ENCODE measurements at places on chromosomes 13 and 19.

DNA sequence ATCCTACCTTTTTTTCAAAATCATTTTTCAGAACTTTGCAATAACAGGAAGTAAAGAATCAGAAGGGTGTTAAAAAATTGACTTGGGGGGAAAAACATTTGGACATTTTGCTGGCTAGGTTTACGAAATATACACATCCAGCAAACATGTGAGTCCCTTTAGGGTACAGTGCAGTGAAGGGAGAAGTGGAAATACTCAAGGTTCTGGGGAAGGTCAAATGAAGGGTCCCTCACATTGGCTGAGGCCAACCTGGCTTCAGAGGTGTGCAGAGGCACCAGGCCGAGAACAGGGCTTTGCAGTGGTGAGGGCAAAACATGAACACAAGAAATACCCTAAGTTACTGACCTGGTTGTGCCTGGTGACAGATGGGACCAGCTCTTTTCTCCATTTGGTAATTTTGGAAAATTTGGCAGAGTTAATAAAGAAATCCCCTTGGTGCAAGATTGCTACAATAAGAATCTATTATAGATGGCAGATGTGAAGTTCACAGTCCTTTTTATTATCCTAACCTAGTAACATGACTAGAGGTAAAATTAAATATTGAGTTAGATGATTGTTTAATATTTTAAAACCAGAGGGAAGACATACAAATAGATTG lies 1.5 kb upstream of the UPF3A start:
- peaks cover 17% of the 10 kb centered on the region for H3K4me1 ChIP-seq
- no peak overlapping the region for H3K4me3 ChIP-seq
- peak overlapping the region; percentile 99 for H3K27ac ChIP-seq
- no peaks in the 10 kb centered on the region for H3K27me3 ChIP-seq

DNA sequence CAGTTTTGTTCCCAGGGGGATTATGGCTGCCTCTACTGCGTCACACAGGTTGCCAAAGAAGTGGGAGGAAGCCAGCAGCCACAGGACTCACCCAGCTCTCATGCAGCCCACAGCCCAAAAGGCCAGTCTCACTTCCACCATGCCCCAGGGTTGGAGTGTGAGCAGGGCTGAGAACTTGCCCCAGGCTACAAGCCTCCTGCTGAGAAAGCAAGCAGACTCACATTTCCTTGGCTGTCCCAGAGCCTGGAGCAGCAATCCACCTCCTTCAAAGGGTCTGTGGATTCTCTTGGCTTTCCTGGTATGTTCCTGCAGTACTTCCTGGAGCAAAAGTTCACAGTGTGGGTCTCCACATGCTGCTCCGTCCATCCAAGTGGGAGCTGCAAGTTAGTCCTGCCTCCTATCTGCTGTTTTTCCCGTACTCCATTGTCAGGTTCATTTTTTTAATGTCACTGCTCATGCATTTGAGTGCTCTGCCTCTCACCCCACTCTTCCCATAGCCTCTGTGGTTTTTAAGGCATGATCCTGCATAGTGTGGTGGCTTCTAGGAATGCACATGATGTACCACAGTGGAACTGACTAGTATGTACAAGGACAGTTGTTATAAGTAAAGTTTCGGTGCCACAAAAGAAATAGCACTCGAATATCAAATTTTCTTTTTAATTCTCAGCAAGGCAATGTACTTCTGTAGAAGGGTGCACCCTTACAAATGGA lies 56.2 kb upstream of the ARHGEF7 start:
- DNase-seq: no peak
- H3K4me3 ChIP-seq: no peak overlapping the region
- H3K27ac ChIP-seq: no peak overlapping the region
- no peaks in the 10 kb centered on the region for H3K36me3 ChIP-seq
- H3K27me3 ChIP-seq: no peaks in the 10 kb centered on the region
- H3K4me1 ChIP-seq: no peaks in the 10 kb centered on the region

DNA sequence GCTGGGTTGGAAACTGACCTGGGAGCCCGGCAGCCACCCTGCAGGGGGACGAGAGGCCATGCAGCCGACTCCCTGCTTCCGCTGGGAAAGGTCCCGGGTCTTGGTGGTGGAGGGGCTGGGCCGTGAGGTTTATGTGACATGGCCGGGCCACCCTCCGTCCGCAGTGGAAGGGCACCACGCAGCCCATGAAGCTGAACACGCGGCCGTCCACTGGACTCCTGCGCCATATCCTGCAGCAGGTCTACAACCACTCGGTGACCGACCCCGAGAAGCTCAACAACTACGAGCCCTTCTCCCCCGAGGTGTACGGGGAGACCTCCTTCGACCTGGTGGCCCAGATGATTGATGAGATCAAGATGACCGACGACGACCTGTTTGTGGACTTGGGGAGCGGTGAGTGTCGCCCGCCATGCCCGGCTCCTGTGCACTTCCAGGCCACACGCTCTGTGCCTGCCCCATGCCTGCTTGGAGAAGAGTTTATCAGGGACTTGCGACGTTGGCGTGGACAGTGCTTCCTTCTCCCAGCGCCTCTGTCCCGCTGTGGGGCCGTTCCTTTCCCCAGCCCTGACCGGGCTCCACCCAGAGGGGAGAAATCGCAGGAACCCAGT lies 27.2 kb downstream of the DOT1L start:
- H3K27ac ChIP-seq: peak overlapping the region; percentile 48
- H3K36me3 ChIP-seq: peaks cover 16% of the 10 kb centered on the region
- DNase-seq: no peak
- peaks cover 15% of the 10 kb centered on the region for H3K4me1 ChIP-seq
- no peak overlapping the region for H3K4me3 ChIP-seq

- DNase-seq: peak; percentile 76
- H3K4me3 ChIP-seq: peak overlapping the region; percentile 55
- H3K27ac ChIP-seq: peak overlapping the region; percentile 94
- H3K4me1 ChIP-seq: no peaks in the 10 kb centered on the region
- no peaks in the 10 kb centered on the region for H3K36me3 ChIP-seq
These were observed 42.3 kb downstream of the GJA3 start for GRCh38 chr13:20118268-20119140.

- no peak overlapping the region for H3K4me3 ChIP-seq
- no peaks in the 10 kb centered on the region for H3K4me1 ChIP-seq
- no peaks in the 10 kb centered on the region for H3K27me3 ChIP-seq
- no peak overlapping the region for H3K27ac ChIP-seq
- H3K36me3 ChIP-seq: no peaks in the 10 kb centered on the region
These were observed 122.1 kb downstream of the COG6 start for GRCh38 chr13:39777527-39778061.

DNA sequence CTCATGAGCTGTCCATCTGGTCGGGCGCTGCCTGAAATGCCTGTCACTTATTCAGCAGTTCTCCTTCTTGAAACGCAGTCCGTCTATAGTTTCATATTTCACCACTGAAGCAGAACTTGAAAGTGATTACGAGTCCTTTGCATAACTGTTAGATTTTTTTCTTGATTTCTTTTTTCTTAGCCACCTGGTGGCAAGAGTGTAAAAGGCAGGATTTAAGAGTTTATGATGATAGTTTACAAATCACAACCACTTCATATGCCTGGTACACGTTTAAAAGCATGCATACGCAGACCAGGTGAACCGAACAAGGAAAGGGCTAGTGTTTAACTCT lies 45.8 kb downstream of the GGACT start:
- DNase-seq: no peak
- H3K27me3 ChIP-seq: no peaks in the 10 kb centered on the region
- no peak overlapping the region for H3K27ac ChIP-seq
- H3K4me1 ChIP-seq: no peaks in the 10 kb centered on the region

GRCh38 chr19:13012690-13013608 lies 17.7 kb downstream of the NFIX start:
- H3K4me1 ChIP-seq: peaks cover 90% of the 10 kb centered on the region
- H3K27me3 ChIP-seq: peaks cover 18% of the 10 kb centered on the region
- H3K27ac ChIP-seq: peak overlapping the region; percentile 87
- H3K36me3 ChIP-seq: no peaks in the 10 kb centered on the region
- peak overlapping the region; percentile 14 for H3K4me3 ChIP-seq
- DNase-seq: peak; percentile 74

DNA sequence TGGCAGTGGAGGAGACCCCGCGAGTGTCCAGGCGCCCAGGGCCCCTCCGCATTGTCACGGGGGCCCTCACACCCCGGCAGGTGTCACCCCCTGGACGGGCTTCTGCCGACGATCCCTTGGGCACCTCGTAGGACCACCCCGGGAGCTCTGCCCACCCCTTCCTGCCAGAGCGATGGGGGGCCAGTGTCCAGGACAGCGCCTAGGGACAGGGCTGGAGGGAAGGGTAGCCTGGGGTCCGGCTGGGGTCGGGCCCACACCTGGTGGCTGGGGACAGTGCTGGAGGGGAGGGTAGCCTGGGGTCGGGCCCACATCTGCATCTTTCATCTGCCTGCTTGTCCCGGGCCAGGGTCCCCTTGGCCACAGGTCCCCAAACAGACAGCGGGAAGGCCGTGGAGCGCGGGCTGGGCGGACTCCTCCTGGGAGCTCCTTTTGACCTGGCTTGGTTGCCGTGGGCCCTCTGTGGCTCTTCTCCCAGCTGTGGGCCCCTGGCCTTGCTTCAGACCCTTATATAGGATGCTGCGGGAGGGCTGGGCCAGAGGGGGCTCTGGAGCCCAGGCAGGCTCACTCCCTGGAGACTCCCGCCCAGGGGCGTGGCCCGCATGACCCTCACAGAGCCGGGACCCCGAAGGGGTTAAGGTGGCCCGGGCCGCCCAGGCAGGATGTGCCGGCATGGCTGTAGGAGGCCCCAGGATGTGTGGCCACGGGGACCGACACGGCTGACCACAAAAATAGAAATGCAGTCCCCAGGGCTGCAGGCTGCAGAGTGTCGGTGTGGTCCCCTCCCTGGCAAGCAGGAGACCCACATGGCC lies 74.1 kb upstream of the MCF2L start:
- H3K27ac ChIP-seq: no peak overlapping the region
- no peak for DNase-seq
- peak overlapping the region; percentile 50 for H3K4me3 ChIP-seq
- H3K36me3 ChIP-seq: no peaks in the 10 kb centered on the region
- peaks cover 29% of the 10 kb centered on the region for H3K4me1 ChIP-seq

DNA sequence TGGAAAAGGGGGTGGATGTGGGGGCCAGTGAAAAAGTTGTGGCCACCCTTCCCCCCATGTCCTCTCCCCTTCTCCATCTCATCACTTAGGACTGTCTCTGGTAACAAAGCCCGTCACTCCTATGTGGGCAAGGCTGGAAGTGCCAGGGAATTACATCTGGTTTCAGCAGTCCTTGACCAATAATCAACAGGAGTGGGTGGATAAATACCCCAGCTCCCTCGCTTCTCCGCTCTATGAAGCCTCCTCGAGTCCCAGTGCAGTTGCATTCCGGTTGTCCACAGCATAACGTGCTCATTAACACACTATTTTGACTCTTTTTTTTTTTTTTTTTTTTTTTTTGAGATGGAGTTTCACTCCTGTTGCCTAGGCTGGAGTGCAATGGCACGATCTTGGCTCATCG lies 31.5 kb downstream of the MYO1F start:
- no peaks in the 10 kb centered on the region for H3K27me3 ChIP-seq
- no peaks in the 10 kb centered on the region for H3K36me3 ChIP-seq
- no peaks in the 10 kb centered on the region for H3K4me1 ChIP-seq
- no peak overlapping the region for H3K4me3 ChIP-seq

DNA sequence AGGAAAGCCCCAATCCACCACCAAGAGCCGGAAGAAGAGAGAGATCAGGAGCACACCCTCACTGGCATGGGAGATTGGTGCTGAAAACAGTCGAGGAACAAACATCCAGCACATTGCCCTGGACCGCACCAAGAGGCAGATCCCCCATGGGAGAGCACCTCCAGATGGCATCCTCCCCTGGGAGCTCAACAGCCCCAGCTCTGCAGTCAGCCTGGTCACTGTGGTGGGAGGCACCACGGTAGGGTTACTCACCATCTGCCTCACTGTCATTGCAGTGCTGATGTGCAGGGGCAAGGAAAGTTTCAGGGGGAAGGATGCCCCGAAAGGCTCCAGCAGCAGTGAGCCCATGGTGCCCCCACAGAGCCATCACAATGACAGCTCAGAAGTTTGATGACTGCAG lies 110.2 kb downstream of the STOML3 start:
- H3K4me1 ChIP-seq: no peaks in the 10 kb centered on the region
- no peak overlapping the region for H3K4me3 ChIP-seq
- no peaks in the 10 kb centered on the region for H3K27me3 ChIP-seq
- H3K27ac ChIP-seq: no peak overlapping the region
- H3K36me3 ChIP-seq: no peaks in the 10 kb centered on the region
- no peak for DNase-seq

DNA sequence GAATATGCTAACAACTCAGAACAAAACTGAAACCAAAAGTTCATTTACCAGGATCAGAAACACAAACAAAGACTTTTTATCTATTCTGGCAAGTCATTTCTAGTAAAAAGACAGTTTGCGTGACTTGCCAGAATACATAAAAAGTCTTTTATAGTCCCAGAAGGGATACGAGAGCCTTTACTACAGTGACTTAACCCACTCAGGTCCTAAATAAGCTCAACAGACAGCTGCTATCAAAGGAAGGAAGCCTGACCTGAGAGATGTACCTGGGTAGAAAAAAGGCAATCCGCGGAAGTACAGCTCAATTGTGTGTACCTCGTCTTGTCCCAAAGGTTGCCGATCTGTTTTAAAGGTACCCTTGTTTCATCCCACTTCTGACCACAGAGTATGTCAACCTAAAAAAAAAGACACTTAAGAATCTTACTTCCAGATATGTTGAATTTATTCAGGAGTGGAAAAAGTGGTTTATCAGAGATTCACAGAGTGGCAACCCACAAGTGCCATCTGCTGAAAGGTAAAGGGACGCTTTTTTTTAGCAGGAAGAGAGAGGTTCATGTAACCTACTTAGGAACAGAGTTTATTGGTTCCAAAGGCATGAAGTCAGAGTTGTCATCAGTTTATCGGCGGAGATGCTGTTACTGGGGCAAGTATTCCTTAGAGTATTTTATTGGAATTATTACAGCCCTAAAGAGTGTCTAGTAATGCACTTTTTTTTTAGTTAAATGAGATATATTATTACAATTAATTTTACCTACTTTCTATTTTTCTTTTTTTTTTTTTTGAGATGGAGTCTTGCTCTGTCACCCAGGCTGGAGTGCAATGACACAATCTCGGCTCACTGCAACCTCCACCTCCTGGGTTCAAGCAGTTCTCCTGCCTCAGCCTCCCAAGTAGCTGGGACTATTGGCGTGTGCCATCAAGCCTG lies 69.7 kb upstream of the C1QTNF9B start:
- no peaks in the 10 kb centered on the region for H3K27me3 ChIP-seq
- H3K27ac ChIP-seq: peak overlapping the region; percentile 53
- peak overlapping the region; percentile 13 for H3K4me3 ChIP-seq
- H3K4me1 ChIP-seq: peaks cover 8% of the 10 kb centered on the region

DNA sequence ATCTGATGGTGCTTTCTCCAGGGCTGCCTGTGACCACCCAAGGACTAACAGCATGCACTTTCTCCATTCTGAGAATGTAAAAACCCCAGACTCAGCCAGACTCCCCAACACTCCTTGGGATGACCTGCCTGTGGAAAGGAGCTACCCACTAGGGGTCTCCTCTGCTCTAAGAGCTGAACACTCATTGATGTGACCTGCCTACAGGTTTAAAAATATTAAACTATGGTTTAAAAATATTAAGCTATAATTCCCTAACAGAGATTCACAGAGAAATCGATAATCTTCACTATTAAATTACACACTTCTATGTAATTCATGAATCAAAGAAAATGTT lies 696.2 kb upstream of the SLITRK5 start:
- no peaks in the 10 kb centered on the region for H3K36me3 ChIP-seq
- no peak overlapping the region for H3K4me3 ChIP-seq
- H3K4me1 ChIP-seq: no peaks in the 10 kb centered on the region
- H3K27me3 ChIP-seq: no peaks in the 10 kb centered on the region
- no peak for DNase-seq

Measured in transverse colon (tissue), 4 donors.